ENCODE measurements at places on chromosomes 13 and 19.

DNA sequence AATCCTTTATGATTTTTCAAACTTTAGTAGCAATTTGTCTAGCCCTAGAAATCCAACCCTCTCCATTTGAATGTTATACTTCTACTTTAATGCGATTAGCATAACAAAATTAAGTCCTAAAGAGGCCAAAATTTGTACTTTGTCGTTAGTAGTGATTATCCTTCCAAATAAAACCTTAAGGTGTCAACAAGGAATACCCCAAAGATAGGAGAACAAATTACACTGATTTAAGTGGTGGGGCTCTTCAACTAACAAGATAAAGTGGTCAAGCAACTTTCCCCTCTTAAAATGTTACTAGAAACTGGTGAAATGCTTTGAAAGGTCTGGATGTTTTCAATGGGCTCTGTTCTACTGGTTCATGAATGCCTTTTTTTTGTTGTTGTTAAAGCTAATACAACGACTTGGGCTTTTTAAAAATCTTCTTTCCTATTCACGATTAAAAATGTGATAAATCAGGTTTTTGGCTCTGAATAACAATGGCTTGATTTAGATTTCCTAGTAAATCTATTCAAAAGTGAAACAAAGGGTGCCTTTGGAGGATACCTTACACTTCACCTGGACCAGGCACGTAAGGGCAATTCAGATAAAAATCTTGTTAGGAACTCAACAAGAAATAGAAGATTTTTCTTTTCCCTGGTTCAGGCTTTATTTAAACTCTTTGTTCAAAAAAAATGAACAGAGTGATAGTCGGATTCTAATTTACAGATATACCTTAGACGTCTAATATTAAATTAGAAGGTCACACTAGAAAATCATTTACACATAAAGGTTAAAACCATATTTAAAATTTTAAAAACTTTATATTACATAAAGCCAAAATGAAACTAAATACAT, 3.1 kb downstream of the SOX21 start:
- no peak for DNase-seq

DNA sequence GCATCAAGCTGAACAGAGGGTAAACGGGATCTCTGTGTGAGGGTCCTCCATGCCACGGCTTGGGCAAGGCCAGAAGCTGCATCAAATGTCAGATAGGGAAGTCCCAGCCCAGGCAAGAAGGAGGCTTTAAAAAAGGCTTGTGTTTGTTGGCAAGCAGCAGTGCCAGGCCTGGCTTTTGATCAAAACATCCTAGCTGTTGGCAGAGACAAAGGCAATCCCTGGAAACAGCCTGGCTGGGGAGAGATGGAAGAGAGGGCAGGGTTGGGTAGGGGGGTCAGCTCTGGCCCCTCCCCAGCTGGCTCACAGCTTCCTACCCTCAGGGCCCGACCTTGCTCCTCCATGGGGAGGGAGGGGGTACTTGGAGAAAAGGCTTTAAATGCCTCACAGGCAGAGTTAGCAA, 61.8 kb upstream of the KCTD15 start:
- no peak for DNase-seq

DNA sequence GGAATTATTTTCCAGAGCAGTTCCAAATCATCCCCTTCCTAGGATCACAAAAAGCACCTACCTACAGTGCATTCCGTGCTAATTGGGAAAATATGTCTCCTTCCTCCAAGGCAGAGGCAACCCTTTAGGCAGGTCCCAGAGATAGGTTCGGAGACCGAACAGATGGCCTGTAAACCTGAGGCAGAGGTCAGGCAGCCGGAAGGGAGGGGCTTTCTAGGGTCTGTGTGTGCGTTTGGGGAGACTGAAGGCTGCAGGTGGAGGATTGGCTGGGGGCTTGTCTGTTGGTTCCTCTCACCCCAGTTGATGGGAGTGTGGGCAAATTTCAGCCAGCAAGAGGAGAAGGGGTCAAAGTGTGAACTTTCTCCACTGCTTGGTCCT, 7.1 kb downstream of the KCNN4 start:
- DNase-seq: no peak

DNA sequence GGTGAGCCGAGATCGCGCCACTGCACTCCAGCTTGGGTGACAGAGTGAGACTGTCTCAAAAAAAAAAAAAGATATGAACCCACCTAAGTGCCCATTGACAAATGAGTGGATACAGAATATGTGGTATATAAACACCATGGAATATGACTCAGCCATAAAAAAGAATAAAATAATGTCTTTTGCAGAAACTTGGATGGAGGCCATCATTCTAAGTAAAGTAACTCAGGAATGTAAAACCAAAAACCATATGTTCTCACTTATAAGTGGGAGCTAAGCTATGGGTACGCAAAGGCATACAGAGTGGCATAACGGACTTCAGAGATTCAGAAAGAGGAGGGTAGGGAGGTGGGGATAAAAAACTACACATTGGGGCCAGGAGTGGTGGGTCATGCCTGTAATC, 29.5 kb downstream of the PLA2G4C start:
- no peak for DNase-seq

- DNase-seq: no peak
Observed at GRCh38 chr19:47613165-47614020, 4.5 kb downstream of the BICRA start.

- no peak for DNase-seq
Observed at GRCh38 chr19:50451223-50451534, 18.5 kb downstream of the MYBPC2 start.

DNA sequence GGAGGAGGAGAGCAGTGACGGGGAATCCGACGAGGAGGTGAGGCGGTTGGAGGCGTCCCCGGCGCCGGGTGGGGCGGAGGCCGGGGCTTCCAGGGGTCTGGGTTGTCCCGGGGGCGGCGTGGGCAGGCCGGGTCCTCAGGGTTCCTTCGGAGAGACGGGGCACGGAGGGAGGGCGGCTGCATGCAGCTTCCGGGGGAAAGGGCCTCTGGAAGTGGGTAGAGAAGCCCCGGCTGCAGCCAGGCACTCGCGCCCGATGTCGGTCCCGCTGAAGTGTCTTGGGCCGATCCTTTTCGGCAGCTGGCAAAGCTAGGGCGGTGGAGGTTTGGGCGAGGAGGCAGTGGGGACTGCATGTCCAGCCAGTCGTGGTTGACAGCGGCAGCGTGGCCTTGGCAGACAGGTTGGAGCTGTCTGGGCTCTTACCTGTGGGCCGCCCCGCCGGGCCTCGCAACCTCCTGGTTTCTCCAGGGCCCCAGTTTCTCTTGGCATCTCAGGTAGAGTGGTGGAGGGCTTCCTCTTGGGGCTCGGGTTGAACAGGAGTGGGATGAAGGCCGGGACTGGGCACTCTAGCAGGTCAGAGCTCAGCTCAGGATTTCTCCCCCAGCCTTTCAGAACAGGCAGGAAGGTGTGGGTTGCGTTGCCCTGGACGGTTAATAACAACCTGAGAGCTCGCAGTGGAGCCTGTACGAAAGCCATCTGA, 690 bp downstream of the KMT2B start:
- no peak for DNase-seq

DNA sequence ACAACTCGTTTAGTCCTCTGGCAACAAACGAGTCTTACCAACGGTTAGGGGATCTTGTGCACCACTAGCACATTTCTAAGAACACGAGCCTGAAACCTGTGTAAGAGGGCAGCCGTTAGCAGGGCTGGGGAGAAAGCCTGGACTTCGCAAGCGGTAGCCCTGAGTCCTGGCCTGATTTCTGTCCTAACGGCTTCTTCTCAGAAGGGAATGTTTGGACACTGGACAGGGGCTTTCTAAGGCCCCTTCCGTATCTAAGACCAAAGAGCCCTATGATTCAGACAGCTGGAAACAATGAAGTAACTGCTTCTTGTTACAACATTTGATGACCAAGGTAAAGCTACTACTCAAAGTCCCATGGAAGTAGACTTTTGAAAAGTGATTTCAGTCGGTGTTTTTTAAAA, 2.2 kb downstream of the ANKRD10 start:
- no peak for DNase-seq

- DNase-seq: peak; percentile 60
Observed at GRCh38 chr19:40282920-40283319, 2.2 kb downstream of the AKT2 start.

GRCh38 chr13:28411831-28412353, 83.0 kb downstream of the FLT1 start:
- DNase-seq: no peak

GRCh38 chr19:29084266-29084665, 128.7 kb downstream of the UQCRFS1 start:
- DNase-seq: peak; percentile 4

- DNase-seq: no peak
Observed at GRCh38 chr19:44810234-44811121, 1.6 kb downstream of the BCAM start.

- DNase-seq: no peak
Observed at GRCh38 chr19:43606569-43607229, 5.2 kb upstream of the SRRM5 start.

- no peak for DNase-seq
Observed at GRCh38 chr19:34269489-34269888, 15.1 kb downstream of the GARRE1 start.

DNA sequence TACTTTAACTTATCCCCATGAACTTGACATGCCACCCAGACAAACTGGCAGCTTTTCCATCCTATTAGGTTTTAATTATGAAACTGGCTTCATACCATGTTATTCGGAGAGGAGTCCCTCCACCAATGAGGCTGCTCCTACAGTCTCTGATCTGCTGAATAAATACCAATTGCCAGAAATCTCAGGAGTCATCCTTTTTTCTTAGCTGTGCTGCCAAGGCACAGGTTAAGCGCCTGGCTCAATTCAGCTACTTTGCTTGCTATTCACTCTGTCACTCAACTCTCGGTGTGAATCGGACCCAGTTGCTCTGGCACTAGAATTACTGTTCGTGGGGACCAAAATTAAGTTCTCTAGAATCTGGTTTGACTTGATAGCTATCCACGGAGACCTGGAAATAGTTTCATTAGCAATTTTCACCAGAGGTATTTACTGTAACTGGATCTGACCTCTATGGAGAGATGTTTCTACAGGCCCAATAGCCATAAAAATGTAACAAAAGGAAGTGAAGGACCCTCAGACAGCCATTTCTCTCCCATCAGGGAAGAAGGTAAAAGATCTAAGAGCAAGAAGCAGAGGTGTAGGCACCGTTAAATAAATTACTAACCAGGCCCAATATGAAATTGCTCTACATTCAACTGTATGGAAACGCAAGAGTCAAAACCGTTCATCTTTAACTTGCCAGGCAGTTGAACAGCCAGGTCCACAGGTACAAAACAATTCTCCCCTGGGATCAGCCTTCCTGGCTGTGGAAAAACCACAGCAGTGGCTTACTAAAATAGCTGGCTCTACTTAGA, 5.4 kb downstream of the ZC3H4 start:
- no peak for DNase-seq

- DNase-seq: no peak
Observed at GRCh38 chr13:50994651-50995050, 85.1 kb downstream of the RNASEH2B start.

GRCh38 chr19:45355910-45356309, 14.5 kb downstream of the ERCC2 start:
- DNase-seq: no peak

GRCh38 chr13:113118261-113119021, 4.2 kb upstream of the F10 start:
- no peak for DNase-seq

DNA sequence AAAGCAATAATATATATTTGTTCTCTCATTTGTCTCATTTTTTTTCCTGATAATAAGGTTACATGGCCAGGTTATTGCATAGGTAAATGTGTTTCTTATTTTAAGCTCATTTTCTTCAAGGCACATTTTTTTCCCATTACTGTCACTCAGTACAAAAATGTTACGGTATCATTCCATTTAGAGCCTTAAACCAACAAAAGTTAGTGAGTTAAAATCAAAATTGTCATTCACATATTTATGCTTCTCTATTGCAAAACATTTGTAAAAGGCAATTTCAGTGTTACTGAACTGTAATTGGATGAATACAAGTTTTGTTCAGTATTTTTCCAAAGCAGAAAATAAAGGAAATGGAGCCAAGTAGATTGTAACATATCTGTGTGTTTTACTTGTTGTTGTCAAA, 117.6 kb upstream of the MAB21L1 start:
- DNase-seq: no peak

DNA sequence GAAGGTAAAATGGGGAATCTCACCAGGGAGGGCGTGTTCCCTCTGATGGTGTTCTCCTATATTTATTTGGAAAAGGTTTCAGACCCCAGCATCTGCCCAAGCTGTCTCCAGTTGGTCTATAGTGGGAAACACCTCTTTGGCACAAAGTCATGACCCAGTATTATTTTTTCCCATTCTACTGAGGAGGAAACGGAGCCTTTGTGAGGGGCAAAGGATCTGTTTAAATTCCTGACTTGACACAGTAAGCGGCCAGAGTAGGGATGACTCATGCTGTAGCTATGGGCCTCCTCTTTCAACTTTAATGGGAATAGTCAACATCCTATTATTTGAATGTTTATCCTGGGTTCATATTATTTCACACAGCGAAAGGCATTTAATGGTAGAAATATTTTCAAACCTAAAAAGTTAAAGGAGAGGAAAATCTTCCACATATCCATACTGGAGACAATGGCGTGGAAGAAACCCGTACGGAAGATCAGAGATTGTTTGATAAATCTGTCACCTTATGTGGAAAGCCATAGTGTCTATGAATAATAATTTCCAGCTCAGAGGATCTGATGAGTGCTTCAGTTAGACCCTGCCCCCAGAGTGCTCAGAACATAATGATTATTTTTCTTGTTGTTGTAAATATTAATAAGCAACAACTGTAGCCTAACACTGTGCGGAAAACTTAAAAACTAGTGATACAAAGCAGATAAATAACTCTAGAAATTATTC, 126.0 kb downstream of the FOXO1 start:
- DNase-seq: peak; percentile 31

- no peak for DNase-seq
Observed at GRCh38 chr19:2779121-2779740, 3.8 kb downstream of the SGTA start.

DNA sequence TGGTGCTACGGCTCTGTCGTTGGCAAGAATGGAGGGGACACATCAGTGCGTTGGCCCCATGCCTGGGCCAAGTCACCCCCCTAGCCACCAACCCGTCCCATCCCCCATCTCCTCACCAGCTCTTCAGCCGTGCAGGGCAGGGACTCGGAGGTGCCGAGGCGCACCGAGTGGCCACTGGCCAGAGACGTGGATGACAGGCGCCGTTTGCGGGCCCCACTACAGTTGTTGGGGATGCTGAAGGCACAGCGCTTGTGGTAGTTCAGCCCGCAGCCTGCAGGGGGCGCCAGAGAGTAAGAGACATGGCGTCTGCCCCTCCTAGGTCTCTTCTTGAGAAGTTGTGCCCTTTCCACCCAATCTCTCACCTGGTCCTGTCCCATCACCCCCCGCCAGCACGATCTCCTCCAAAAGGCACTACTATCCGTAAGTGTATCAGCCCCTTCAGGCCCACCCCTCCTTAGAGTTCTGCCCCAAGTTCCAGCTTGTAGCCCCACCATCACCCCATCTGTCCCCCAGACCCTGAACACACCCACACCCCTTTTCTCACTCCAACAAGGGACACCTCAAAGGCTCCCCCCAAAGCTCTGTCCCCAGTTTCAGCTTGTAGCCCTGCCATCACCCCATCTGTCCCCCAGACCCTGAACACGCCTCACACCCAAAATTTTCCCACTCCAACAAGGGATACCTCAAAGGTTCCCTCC, 12.4 kb downstream of the PRKD2 start:
- no peak for DNase-seq
